ENCODE measurements at places on chromosomes 11 and 22.

DNA sequence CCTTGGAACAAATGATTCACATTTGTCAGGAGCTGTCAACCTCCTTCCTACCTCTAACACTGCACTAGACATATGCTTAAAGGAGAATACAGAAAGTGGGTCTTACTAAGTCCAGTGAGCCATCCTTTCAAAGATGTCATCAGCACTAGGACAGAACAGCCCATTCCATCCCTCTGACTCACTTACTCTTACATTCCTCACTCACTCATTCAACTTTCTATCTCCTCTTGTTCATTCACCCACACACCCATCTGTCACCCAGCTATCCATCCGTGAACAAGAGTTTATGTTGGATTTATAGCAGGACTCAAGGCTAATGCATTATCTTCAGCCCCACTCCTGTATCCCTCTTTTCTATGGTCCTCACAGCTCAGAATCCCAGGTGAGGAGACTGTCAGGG lies 9.1 kb downstream of the INSC start:
- DNase-seq = no peak

DNA sequence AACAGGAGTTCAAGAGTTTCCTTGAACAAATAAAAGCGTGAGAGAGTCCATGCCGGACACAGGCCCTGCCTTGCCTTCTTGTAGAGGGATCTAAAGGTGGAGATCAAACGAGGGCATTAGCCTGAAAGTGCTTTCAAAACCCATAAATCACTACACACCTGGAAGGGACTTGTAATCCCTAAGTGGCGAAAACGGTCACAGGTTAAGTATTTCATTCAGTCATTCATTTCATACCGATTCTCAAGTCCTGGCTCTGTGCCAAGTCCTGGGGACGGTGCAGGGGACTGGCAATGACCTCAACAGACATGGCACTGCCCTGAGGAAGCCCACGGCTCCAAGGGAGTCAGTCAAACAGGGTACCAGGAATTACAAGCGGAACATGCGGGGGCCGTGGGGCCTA lies 26.6 kb downstream of the ELFN2 start:
- no peak for DNase-seq

DNA sequence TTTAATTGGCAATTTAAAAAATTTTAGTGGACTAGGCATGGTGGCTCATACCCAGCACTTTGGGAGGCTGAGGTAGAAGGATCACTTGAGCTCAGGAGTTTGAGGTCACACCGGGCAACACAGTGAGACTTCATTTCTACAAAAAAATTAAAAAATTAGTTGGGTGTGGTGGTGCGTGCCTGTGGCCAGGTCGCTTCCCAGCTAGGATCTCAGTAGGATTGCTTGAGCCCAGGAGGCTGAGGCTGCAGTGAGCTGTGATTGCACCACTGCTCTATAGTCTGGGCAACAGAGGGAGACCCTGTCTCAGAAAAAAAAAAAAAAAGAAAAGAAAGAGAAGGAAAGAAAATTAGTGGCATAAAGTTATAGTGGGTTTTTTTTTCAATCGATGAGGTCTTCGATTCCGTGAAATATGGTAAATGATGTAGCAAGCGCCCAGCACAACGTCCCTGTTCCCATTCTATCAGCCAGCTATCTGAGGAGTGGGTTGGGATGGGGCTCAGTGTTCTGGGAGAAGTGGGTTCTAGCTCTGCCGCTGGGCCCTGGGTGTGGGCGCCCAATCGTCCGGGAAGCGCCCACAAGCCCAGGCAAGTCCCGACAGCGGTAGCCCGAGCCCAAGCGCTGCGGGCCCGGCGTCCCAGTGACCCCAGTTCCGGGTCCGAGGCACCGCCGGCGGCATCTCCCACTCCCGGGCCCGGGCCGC lies 1.4 kb downstream of the FOSL1 start:
- no peak for DNase-seq

DNA sequence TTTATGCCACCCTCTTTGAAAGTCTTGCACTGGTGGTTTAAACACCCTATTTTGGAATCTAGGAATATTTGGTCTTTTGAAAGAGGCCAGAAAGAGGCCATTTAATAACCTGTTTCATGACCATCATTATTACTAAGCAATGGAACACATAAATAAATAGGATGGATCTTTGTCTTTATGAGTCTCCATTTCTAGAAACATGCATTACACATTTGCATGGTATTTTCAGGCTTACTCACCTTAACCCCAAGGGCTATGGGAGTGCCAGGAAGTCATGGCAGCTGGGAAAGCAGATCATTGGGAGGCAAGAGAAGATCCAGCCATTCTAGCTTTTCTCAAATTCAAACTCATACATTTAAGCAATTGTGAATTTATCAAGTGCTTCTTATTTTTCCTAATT lies 185.8 kb upstream of the POU2AF2 start:
- DNase-seq = no peak

DNA sequence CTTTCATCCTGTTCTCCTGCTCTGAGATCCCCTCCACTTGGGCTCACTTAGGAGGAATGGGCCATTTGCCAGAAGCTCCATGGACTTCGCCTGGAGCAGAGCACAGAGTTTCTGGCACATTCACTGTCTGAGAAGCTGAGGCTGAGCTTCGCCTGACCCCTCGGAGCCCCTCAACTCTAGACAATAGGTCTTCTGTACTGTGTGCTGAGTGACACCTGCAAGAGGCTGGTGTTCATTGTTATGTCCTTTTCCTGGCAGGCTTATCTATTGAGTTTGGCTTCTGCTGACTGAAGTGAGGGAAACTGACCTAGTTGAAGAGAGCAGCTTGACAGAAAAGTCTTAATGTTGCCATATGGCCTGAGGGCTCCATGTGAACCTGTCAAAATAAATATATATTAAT lies 124.3 kb downstream of the EHF start:
- DNase-seq = no peak

GRCh38 chr22:30336752-30337460 lies 10.2 kb upstream of the TBC1D10A start:
- no peak for DNase-seq

DNA sequence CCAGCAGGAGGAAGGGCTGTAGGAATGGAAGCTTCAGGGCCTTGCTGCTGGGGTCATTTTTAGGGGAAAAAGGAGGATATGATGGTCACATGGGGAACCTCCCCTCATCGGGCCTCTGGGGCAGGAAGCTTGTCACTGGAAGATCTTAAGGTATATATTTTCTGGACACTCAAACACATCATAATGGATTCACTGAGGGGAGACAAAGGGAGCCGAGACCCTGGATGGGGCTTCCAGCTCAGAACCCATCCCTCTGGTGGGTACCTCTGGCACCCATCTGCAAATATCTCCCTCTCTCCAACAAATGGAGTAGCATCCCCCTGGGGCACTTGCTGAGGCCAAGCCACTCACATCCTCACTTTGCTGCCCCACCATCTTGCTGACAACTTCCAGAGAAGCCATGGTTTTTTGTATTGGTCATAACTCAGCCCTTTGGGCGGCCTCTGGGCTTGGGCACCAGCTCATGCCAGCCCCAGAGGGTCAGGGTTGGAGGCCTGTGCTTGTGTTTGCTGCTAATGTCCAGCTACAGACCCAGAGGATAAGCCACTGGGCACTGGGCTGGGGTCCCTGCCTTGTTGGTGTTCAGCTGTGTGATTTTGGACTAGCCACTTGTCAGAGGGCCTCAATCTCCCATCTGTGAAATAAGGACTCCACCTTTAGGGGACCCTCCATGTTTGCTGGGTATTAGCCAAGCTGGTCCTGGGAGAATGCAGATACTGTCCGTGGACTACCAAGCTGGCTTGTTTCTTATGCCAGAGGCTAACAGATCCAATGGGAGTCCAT lies 14.1 kb downstream of the IL10RA start:
- DNase-seq = peak; percentile 80

DNA sequence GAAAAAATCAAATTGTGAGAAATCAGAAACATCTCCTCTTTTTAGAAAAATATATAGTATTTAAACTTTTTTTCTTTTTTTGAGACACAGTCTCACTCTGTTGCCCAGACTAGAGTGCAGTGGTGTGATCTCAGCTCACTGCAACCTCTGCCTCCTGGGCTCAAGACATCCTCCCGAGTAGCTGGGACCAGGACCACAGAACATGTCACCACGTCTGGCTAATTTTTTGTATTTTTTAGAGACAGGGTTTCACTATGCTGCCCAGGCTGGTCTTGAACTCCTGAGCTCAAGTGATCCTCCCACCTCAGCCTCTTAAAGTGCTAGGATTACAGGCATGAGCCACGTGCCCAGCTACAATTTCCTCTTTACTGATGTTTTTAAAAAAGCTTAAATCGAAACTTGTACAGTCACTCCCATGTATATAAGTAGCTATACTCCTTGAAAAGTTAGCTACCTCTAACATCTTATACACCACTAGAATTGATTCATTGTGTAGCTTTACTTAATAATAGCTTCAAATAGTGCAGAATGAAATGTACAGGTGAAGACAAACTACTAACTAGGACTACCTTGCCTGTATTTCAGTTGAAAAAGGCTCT lies 10.3 kb downstream of the EIF4G2 start:
- DNase-seq = no peak

DNA sequence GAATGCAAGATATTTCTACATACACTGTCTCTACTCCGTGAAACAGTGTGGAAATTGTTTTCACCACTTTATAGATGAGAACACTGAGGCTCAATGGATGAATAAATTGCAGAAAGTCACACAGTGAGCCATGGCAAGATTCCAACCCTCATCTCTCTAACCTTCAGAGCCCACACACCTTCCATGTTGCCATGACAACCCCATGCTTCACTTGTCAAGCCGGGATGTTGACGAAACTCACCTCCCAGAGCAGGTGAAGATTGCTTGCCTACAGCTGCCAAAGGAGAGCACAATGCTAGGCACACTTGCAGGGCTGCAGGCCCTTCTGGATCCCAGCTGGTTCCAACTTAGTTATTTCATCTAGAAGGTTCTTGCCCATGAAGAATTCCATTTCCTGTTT lies 71.4 kb upstream of the SEZ6L start:
- DNase-seq = no peak

GRCh38 chr11:132844956-132845696 lies 687.2 kb downstream of the OPCML start:
- DNase-seq = no peak

- no peak for DNase-seq
These were observed 550.6 kb downstream of the SOX6 start for GRCh38 chr11:15805726-15806125.

- DNase-seq = no peak
These were observed 5.5 kb upstream of the SELENOH start for GRCh38 chr11:57735619-57736298.

GRCh38 chr11:26583550-26583949 lies 11.5 kb upstream of the MUC15 start:
- no peak for DNase-seq
